ENCODE measurements at places on chromosomes 1 and 21.

GRCh38 chr1:39086865-39087409, 60.8 kb downstream of the NDUFS5 start:
- no peak for DNase-seq

DNA sequence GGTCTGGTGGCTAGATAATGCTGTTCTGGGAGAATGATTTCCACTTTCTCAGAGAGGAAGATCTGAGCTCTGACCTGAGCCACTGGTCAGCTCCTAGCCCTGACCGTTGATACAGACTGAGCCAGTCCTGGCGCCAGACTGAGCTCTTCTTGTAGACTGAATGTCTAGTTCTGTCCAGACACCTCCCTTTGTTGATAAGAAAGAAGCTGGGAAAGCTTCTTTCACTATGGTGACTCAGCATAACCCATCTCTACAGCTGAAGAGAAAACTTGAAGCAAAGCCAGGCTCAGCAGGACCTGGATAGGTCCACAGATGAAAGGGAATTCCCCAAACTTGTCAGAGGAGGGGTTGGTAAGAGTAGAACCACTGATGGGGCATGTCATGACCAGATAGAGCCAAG, 9.9 kb upstream of the TRABD2B start:
- peak; percentile 27 for DNase-seq

DNA sequence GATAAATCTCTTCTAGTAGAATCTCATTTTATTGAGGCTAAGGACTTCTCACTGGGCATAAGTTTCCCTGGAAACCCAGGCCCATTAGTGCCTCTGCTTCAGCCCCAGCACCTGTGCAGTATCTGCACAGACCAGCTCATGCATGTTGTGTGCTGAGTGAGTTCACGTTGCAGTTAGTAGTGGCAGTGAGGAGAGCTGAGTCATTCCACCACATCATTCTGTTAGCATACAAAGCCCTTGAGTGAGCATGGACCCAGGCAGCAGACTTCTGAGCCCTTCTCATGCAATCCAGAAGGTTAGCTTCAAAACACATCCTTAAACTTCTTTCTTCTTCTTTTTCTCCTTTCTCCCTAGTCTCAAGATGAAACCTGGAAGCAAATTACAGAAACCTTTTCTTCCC, 45.8 kb upstream of the NTPCR start:
- DNase-seq = no peak

- no peak for DNase-seq
These were observed 137.2 kb downstream of the KCTD3 start for GRCh38 chr1:215704089-215704860.

DNA sequence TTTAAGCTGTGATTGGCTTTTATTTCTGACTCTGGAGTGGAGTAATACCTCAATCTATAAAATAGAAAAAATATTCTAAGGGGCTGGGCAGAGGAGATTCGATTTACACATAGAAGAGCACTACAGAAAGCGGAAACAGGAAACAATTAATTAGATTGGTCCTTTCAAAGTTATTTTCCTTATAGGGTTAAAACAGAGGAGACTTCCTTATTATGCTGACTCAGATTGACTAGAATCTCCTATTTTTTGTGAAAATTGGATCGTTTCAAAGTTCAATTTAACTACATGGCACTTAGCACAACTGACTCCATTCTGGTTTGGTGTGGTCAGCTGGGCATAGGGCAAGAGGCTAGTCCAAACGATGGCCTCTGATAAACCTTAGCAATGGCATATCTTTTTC, 48.3 kb upstream of the NCAM2 start:
- DNase-seq = no peak

- peak; percentile 9 for DNase-seq
These were observed 28.6 kb downstream of the KAZN start for GRCh38 chr1:14626869-14627607.

DNA sequence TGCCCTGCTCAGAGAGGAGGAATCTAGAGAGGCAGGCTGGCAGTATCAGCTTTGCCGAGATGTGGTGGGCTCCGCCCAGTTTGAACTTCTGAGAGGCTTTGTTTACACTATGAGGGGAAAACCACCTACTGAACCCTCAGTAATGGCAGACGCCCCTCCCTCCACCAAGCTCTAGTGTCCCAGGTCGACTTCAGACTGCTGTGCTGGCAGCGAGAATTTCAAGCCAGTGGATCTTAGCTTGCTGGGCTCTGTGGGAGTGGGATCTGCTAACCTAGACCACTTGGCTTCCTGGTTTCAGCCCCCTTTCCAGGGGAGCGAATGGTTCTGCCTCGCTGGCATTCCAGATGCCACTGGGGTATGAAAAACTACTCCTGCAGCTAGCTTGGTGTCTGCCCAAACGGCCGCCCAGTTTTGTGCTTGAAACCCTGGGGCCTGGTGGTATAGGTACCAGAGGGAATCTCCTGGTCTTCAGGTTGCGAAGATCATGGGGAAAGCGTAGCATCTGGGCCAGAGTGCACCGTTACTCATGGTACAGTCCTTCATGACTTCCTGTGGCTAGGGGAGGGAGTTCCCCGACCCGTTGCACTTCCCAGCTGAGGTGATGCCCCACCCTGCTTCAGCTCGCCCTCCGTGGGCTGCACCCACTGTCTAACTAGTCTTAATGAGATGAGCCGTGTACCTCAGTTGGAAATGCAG, 43.6 kb downstream of the C21orf91 start:
- DNase-seq = no peak
